Hepatocyte (in vitro differentiated cells): ENCODE measurements at places on chromosomes 2 and 18. TPM values are rescaled to one million over a fixed set of nuclear protein-coding genes. Genes with fewer than 3 reads are reported as not detected.

DNA sequence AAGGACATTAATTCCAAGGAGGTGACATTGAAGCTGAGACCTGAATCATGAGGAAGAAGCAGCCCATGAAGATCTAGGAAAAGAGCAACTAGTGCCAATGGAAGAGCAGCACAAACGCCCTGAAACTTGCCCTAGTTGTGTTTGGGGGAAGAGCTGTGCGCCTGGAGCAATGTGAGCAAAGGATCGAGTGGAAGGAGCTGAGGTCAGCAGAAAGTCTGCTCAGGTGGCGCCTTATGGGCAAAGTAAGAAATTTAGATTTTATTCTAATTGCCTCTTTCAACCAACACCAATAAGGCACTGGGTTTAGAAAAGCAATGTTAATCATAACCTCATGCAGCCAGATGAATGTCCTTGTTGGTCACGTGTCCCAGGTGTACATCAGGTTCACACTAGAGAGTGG lies 226.0 kb upstream of the THSD7B start:
- DNase-seq, result no peak

- DNase-seq, result no peak
Measured at GRCh38 chr2:106314444-106314843, 120.3 kb upstream of the UXS1 start.

- DNase-seq, result no peak
Measured at GRCh38 chr2:38533180-38533579, 69.5 kb downstream of the HNRNPLL start.

DNA sequence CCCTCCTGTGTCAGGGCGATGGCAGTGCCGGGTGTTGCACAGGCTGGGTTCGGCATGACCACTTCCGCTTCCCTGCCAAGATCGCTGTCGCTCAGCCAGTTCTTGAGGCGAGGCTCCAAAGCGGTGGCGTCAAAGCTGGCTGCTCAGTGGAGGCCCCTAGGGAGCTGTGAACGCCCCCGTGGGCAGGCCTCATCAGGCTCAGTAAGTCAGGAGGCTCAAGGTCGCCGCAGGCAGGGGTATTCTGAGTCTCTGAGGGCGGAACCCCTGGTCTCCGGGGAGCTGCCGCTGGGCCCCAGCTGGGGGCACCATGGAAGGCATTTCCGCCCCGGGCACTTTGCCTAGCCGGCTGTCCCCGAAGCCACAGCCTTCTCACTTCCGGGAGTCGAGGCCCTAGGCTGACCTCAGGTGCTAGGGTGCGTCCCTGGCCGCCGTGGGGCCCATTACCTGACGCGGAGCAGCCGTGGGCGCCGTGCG lies 210.4 kb downstream of the SOCS6 start:
- DNase-seq, result no peak

GRCh38 chr2:144438801-144439631 lies 80.9 kb downstream of the ZEB2 start:
- DNase-seq, result no peak

DNA sequence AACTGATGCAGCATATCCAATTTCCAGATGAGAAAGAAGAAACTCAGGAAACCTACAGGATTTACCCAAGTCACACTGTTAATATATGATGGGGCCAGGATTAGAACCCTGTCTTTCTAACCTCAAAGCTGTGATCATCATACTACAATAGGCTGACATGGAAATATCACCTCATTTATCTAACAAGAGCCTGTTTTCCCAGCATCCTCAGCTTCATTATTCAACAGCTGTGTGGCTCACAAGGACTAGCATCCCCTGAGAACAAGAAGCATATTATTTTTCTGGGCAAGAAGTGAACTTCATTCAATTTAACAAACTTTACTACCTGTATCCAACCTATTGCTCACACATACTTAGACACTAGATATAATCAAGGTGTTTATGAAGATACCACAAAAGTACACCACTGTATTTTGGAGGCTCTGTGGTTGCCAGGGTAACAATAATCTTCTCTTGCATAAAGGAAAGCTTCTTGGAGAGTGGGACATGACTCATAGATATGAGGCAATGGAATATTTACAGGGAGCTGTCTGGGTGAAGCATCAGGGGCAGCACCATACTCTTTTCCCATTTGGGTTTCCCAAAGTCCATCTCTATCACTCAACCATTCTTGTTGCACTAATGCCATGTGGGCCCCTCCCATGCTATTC lies 218.2 kb downstream of the RAD51AP2 start:
- DNase-seq, result peak; percentile 39

GRCh38 chr18:36744261-36744876 lies 84.4 kb downstream of the TPGS2 start:
- DNase-seq, result no peak

DNA sequence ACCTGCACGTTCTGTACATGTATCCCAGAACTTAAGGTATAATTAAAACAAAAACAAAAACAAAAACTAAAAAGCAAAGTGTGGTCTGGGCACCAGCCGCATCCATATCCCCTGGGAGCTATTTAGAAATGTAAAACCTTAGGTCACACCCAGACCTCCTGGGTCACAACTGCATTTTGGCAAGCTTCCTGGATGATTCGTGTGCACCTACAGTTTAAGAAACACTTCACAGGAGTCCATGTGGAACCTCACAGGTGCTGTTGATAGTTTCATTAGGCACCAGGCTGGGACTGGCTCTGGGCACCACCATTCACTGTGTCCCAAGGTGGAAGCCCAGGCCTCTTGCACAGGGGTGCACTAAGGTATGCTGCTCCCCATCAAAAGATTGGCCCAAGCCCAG lies 103.6 kb upstream of the BOD1L2 start:
- no peak for DNase-seq

DNA sequence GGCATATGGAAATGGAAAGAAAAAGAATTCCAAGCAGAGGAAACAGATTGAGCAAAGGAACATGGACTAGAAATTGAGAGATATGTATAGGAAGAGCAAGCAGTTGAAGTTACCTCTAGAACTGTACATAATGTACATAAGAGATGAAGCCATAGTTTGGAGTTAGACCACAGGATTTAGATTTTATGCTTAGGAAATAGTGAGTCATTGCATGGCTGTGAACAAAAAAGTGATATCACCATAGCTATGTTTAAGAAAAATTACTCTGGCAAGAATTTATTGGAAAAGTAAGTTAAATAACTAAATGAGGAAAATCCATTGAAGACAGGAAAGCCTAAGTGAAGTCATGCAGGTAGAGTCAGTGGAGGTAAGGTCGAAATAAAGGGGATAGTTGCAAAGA lies 99.4 kb upstream of the GALNT5 start:
- no peak for DNase-seq

DNA sequence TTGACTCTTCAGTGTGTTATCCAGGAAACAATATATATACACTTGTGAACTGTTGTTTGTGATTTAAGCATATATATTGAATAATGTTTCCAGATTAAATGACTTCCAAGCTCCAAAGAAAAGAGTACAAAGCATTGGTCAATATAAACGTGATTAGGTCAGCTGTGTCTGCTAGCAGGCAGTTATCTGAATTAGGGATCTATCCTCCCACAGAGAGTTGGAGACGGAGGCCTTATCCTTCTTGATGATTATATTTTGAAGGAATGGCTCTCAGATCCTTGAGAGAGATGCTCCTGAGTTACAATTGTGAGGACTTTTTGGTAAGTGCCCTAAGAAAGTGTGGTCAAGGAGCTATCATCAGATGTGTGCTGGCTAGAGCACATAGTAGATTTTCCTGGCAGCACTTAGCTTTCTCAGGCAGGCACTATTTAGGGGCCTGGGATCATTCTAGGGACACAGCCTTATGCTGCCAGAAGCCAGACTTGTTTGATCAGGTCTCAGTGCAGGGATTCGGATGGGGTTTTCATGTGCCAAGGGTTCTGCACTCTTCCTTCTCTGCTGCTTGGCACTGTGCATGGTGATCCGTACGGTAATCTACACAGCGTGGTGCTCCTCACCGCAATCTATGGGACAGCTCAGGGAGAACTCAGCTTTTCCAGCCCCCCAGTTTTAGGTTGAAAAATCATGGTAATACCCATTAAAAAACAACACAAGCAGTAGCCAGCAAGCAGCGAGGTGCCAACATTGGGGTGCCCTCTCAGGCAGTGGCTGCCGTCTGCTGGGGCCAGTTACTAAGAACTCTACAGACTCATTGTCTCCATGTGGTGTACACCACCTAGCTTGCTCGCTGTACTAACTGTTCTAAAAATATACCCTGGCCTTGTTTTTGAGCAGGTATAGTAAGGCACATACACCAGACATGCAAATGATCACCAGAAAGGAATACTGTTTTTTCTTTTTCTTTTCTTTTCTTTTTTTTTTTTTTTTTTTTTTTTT lies 8.0 kb upstream of the ZDBF2 start:
- DNase-seq, result no peak

DNA sequence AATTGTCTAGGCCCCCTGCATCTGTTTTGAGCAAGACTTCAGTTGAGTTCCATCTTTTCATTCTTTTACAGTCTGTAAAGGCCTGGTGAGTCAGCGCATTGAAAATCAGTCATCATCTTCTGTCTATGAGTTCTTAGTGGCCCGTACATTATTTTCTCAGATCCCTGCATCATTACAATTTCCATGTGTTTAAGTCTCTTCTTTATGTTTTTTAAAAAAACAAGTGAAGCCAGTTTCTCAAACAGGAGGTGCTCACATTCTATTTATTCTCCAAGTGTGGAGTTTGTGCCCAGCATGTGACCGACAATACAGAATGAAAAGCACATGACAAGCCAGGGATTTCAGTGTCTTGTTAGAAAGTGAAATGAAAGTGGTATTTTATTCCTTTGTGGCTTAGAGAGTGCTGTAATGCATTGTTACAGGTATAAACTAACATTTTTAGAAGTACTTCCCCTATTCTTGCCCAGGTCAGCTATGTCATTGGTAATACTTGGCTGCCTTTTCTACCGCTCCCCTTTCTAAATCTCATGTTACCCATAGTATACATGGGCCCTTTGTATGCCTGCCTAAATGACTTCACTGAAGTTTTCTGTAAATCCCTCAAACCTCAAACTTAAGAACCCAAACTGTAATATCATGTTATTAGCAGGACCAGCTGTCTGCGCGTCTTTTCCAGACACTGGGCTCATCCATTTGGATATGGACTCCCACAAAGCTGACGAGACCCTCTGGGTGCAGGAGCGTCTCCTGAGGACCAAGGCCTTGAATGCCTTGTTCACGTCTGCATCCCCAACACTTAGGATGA lies 67.6 kb downstream of the FEZ2 start:
- DNase-seq, result no peak

GRCh38 chr2:236052926-236053821 lies 115.0 kb downstream of the GBX2 start:
- no peak for DNase-seq

DNA sequence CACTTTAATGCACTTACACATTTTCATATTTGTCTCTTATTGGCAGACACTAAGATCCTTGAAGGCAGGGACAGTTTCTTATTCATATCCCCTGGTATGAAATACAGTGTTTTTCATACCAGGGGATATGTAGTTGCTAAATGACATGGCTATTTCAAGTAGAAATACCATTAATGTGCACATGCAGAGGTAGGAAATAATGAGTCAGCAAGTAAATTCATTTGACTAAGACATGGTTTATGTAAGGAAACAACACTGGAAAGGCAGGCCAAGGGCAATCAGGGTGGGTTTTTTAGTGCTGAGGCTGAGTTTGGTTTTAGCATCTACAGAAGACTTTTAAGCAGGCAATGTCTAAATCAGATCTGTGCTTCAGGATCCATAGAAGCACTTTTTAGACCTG lies 155.9 kb downstream of the WDPCP start:
- DNase-seq, result no peak

DNA sequence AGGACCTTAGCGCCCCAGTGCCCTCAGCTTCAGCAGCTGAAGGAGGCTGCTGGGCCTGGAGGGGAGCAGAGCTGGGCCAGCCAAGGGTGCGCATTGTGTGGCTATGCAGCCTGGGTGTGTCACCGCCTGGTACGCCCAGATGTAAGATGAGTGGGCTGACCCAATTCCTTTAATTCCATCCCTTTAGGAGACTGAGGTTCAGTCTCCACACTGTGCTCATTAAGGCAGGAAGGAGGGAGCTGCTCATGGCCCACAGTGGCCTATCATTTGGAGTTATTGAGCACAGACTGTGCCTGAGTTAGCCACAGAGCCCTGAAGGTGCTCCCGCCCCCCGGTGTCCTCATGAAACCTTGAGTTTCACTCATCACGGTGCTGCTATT lies 194.1 kb upstream of the GLI2 start:
- no peak for DNase-seq

GRCh38 chr2:149021271-149021719 lies 17.2 kb upstream of the LYPD6B start:
- DNase-seq, result no peak

GRCh38 chr2:50538147-50538546 lies 493.8 kb downstream of the NRXN1 start:
- no peak for DNase-seq

- DNase-seq, result peak; percentile 53
Measured at GRCh38 chr2:20062615-20063545, 11.5 kb upstream of the LAPTM4A start.

GRCh38 chr2:5946225-5947115 lies 254.3 kb downstream of the SOX11 start:
- DNase-seq, result no peak

- peak; percentile 14 for DNase-seq
Measured at GRCh38 chr2:192195548-192196418, 1.1 kb upstream of the TMEFF2 start.

- no peak for DNase-seq
Measured at GRCh38 chr2:237572742-237573101, 6.3 kb downstream of the PRLH start.

- DNase-seq, result peak; percentile 7
Measured at GRCh38 chr2:171225302-171225980, 64.7 kb upstream of the TLK1 start.

The TUBA3E gene
- 18.1 and 18.5 TPM in 2 replicates for total RNA-seq

The ZEB2 gene
- total RNA-seq, result 35.5 and 38.8 TPM in 2 replicates

The DCDC2C gene
- not detected in 2 replicates for total RNA-seq

The GALNT14 gene
- total RNA-seq, result 1.4 and 2.2 TPM in 2 replicates

The RAD51AP2 gene
- total RNA-seq, result 0.24 and 0.40 TPM in 2 replicates

The DPP4 gene
- 218 and 256 TPM in 2 replicates for total RNA-seq

The MCEE gene
- total RNA-seq, result 17.5 and 22.3 TPM in 2 replicates

The ALPI gene
- total RNA-seq, result 3.9 and 4.1 TPM in 2 replicates

The UGT1A5 gene
- not detected in 2 replicates for total RNA-seq

The NETO1 gene
- not detected in 2 replicates for total RNA-seq
